ENCODE measurements at places on chromosomes 3 and 15. TPM values are rescaled to one million over a fixed set of nuclear protein-coding genes. Genes with fewer than 3 reads are reported as not detected.

ZNF80 gene
- total RNA-seq: not detected

SLC28A2 gene
- not detected for total RNA-seq

C3orf52 gene
- 5.0 TPM for total RNA-seq

HES1 gene
- 43.2 TPM for total RNA-seq

PRTG gene
- 1.3 TPM for total RNA-seq

OXTR gene
- 0.49 TPM for total RNA-seq

CHDH gene
- 14.3 TPM for total RNA-seq

THSD4 gene
- 168 TPM for total RNA-seq

MNS1 gene
- total RNA-seq: 2.4 TPM

SPINK8 gene
- not detected for total RNA-seq

SLC35A5 gene
- total RNA-seq: 13.1 TPM

TIMP4 gene
- 4.4 TPM for total RNA-seq
